ENCODE measurements at places on chromosomes 2 and 18.

- no peak for DNase-seq
Measured at GRCh38 chr18:50862401-50862800, 16.5 kb upstream of the ME2 start.

DNA sequence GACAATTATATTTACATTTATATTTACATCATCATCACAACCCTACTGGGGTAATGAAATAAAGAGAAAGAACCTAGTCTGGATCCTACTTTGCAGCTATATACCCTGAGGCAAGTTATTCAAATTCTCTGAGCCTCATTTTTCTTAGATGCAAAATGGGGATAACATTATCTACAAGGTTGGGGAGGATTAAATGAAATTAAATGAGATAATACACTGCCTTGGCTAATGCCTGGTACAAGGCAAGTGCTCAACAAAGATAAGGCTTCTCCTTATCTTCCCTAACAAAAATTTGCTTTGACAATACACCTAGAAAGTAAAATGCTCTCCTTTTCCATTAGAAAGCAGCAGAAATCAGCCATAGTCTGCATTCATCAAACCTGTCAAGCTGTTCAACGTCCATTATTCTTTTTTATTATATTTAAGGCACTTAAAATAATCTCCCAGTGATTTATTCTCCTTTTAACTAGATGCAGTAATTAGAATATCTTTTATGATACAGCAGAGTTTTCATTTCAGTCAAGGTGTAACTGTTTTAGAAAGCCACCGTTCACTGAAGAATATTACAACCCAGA, 44.8 kb downstream of the TCF4 start:
- DNase-seq, result no peak

DNA sequence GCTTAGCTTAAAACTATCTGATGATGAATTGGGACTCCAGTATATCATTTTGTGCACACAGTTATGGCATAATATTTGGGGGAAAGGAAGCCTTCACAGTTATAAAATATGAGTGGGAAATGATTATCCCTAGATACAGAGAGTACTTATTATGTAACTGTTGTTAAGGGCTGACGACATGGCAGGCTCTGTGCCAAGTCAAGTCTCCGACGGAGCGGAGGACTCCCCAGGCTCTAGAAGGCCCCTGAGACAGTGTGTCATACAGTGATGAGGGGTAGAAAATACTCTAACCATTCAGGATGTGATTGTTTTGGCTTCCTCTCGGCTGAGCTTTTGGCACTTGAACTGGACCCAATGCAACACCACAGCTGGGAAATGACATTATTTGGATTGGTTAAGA, 211.8 kb downstream of the SLC8A1 start:
- DNase-seq, result no peak

GRCh38 chr2:138333121-138333520, 168.4 kb upstream of the SPOPL start:
- no peak for DNase-seq

All from activated CD4-positive, alpha-beta T cell treated with anti-CD3 and anti-CD28 coated beads, Interleukin-2, amount 50 U/mL, for 48 hours (primary cell).